ENCODE measurements at places on chromosomes 7 and 10.

GRCh38 chr10:30011396-30011795 lies 48.0 kb downstream of the JCAD start:
- DNase-seq = no peak

GRCh38 chr10:79144351-79145173 lies 75.8 kb downstream of the ZMIZ1 start:
- no peak for DNase-seq

DNA sequence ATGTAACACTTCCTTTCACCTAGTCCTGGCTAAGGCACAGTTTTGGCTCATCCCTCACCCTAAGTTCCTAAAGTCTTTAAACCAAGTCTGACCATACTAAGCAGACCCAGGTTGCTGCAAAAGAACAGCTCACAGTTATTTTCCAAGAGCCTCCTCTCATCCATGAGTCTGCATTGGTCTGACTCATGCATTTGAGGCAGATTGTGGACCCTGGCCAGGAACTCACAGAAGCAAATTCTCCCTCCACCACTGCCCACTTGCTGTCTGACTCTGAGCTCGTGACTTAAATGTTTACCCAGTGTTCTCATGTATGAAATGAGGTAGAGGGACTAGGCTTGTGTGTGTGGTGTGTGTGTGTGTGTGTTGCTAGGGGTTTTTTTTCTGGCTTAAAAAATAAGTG lies 1272.8 kb downstream of the TYW1 start:
- no peak for DNase-seq

DNA sequence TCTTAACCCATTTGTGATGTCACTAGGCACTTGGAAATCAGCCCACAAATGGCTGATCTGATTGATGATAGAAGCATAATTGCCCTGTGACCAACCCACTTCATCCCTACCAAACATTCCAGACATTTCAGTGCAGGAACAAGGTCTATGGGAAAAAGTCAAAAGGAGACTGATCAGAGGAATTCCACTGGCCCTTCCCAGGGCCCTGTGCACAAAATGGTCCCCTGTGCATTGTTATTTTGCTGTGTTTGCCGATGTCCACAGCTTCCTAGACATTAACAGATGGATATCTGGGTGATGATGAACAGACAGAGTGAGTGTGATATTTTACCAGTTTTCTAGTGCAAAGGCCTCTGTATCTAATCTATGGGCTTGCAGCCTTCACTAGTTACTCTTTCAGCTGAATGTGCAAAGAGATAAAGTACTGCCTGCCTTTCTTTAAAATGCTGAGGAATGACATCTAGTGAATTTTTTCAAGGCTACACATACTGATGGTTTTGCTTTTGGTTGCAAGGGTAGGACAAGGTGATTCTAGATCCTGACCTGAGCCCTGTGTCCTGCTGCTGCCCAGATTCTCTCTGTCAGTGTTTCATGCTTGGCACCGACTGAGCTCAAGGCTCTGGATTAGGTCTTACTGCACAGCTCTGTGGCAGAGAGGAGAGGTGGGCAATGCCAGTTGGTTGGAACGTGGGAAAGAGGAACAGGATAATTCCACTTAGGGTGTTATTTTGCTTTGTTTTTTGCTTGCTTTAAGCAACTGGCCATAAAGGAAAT lies 55.4 kb downstream of the CALD1 start:
- DNase-seq = no peak

GRCh38 chr7:25887795-25888559 lies 264.0 kb upstream of the NFE2L3 start:
- no peak for DNase-seq
